ENCODE measurements at places on chromosomes 1 and 21.

DNA sequence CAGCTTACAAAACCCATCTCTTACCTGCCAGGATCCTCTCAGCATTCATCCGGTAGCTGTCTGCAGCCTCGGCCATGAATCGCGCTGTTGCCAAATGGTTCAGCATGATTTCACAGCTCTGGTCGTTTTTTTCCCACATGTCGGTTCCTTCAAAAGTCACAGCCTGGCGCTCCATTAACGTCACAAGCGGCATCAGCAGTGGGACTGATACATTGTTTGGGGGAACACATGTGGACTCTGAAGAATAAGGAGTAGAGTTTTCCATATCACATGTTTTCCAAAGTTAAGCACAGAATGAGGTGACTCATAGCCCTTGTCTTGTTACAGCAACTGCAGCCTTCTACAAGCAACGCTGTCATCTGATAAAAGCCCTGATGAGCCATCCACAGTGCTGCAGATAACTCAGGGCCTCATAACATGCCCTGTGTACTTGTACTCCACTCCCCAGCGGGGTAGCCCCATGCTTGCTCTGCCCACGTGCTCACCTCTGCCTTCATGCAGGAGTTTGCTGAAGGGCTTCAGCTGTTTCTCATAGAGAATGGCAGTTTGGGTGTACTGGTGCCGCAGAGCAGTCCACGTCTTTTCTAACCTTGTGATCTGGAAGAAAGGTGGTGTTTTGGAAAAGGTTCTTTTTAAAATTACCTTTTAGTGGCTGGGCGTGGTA, 114.2 kb downstream of the BCAR3 start:
- DNase-seq: peak; percentile 83

GRCh38 chr1:12189328-12189682, 22.5 kb downstream of the TNFRSF1B start:
- DNase-seq: no peak

- DNase-seq: no peak
Observed at GRCh38 chr1:92362970-92363369, 64.1 kb downstream of the RPAP2 start.

DNA sequence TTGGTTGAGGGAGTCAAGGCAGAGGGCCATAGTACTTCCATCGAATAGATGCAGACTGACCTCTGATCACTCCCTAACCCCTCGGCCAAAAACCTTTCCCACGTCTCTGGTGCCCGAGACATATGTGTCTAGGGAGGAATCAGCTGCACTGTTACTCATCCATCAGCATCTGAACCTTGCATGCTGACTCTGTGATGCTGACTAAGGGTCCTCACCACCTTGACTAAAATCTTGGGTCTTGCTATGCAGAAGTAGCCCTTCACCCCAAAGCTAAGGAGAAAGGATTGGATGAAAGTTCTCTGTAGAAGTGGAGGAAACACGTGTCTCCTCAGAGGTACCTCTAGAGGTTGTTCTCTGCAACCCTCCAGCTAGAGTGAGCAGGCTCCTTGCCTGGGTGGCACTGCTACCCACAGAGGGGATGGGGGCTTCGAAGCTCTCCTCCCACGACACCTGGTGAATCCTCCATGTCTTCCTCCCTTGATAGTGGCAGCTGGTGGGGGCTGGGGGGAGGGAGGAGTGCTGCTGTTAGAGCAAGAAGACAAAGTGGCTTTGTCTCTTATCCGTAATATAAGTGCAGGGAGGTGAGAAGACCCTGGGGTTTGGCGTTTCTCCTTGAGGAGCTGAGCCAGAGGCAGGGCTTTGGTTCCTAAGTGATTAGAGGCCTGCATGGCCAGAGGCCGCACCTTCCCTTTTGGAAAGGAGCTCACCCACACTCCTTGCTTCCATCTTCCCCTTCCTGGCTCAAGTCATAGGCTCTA, 45.1 kb downstream of the ATP2B4 start:
- DNase-seq: no peak

- no peak for DNase-seq
Observed at GRCh38 chr1:158286487-158286886, 3.2 kb upstream of the CD1C start.

DNA sequence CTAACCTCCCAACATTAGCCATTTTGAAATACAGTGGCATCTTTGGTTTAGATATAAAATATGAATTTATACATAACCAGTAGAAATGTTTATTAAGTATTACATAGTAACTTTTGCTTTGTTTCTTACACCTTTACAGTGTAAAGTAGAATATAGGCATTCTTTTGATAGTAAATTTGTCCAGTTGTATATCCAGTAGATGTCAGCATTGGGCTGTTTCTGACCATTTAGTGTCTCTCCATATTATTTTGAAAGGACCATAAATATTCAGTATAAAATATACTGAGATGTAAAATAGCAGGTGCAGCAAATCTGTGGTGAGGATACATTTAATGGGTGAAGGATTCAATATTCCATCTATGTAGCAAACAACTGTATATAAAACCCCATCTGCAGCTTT, 115.8 kb upstream of the ZRANB2 start:
- no peak for DNase-seq

DNA sequence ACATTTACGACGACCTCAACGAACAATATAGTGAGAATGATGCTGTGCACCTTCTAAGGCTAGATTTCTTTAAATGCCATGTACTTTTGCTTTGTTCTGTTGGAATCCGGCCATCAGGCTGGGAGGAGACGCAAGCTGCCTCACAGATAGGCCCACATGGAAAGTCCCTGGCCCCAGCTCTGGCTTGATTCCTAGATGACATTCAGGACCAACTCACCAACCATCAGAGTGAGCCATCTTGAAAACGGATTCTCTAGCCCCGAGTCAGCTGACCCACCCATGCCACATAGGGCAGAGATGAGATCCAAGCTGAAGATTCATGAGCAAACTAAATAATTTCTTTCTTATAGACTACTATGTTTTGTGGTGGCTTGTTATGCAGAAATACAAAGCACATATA, 164.4 kb downstream of the ZNF281 start:
- peak; percentile 24 for DNase-seq

DNA sequence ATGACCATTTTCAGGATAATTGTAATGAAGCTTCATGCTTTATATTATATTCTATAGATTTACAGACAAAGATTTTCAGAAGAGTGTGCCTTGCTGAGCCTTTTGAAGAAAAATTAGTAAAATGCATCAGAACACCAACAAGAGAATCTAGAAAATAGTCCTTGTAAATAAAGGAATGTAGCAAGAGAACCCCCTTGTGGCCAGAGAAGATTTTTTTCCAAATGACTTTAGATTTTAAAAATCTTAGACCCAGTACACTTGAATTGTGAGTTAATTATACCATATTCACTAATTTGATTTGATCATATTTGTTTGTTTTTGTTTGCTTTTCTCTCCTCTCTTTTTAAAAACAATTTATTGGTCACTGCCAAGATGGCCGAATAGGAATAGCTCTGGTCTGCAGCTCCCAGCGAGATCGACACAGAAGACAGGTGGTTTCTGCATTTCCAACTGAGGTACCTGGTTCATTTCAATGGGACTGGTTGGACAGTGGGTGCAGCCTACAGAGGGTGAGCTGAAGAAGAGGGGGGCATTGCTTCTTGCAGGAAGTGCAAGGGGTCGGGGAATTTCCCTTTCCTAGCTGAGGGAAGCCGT, 12.8 kb upstream of the IFI44L start:
- DNase-seq: peak; percentile 44

DNA sequence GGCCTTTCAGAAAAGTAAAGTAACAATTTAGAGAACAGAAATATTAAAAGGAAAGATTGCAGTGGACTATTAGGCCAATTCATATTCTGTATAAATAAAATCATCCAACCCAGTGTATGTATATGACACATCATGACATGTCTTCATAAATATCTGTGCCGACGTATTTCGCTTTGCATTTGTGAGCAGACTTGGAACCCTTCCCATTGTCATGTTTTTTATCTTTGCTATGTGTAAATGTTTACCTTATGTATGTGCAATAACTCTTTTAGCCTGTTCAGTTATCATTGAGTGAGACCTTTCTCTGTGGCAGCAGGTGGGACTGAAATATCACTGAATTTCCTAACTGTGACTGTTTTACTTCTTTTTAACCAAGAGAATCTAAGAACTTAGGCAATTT, 58.0 kb upstream of the FAM3B start:
- no peak for DNase-seq

GRCh38 chr21:15669247-15669646, 60.5 kb upstream of the USP25 start:
- no peak for DNase-seq

DNA sequence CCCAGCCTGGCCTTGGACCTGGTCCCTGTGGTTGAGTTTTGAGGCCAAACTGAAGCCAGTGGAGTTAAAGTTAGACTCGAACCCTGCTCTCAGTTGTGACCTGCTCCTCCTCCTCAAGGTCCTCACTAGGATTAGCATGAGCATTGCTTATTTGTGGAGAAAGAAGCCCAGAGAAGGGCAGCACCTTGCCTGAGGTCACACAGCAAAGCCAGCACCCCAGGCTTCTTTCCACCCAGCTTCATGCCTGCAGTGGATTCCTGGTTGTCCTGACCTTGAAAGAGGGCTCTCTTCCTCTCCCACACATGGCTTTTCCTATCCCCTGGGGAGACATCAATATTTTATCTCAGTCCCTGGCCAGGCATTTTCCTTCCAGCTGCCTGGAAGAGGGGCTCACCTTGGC, 2.8 kb downstream of the LDLRAP1 start:
- no peak for DNase-seq

DNA sequence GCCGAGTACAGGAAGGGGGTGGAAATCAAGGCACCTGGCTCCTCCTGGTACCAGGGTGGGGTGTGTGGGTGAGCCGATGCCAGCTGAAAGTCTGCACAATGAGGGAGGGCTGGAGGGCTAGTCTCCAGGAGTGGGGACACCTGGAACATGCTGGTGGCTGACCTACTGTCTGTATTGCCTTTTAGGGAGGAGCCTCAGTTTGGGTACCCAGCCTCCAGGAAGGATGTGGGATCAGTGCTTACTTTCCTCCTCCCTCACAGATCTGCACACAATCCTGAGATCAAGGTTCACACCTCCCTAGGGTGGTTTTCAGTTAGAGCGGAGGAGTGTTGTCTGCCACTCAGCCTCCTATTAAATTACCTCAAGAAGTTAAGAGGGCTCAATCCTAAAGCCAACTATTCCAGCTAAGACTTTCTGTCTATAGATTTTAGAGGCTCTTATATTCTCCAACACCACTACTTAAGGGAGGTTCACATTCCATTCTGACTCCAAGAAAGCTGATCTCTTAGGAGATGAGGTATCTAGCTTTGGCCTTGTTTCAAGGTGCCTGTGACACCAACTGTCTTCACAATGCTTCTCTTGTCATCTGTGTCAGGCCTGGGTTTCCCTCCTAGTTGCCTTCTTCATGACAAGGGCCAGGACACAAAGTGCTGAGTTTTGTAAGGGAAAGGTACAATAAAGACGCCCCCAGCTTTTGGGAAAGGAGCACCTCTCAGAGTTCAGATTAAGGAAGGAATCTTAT, 15.7 kb downstream of the SSR2 start:
- DNase-seq: no peak

DNA sequence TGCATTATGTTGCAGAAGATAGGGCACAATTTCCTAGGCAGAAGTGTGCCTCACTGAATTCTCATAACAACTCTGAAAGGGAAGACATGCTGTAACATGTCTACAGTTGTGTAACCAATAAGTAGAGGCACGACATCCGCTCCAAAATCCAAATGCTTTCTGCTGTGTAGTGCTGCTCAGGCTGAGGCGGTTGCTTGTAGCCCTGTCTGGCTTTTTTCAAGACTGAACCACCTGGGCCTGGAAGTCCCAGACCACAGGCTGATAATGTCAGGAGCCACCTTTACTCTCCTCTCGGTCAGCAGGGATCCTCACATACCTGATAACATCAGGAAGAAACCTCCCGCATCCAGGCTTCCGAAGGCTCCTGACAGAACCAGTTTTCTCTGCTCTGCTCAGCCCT, 10.9 kb downstream of the AKNAD1 start:
- no peak for DNase-seq

GRCh38 chr1:53678507-53678906, 60.5 kb downstream of the GLIS1 start:
- no peak for DNase-seq

DNA sequence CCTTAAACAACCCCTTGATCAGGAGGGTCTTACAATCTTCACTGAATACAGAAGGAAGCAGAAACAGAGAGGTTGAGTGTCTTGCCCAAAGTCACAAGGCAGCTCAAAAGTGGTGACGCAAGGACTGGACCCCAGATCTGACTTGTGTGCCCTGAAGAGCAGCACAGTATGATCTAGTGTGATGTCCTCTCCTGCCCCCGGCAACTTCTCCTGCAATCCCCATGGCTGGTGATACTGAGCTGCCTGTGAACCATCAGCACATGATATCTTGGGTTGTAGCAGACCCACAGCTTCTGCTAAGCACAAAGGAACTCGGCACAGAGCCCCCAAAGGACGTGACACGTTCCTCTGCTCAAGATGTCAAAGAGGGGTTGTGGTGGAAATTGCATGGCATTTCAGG, 51.2 kb upstream of the EDN2 start:
- no peak for DNase-seq

DNA sequence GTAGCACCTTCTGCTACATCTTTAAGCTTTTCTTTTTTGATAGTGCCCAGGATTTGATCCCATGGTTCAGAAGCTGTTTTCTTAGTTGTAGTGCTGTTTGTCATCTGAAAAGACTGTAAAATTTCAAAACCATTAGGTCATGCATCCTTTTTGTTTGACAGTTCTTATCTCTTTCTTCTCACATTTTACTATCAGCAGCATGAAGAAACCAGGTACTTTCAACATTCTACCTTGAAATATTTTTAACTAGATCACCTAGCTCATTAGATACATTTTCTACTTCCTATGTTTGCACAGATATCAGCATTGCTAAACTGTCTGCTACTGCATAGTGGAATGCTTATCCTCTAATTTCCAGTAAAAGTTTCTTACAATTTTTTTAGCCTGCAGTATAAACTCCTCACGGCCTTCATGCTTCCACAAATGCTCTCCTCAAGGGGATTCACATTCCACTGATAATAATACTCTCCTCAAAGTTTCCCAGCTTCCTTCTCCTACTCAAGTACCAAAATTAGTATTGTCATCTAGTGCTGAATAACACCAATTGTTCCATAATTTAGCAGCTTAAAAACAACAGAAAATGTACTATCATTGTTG, 243.9 kb upstream of the ZRANB2 start:
- DNase-seq: no peak

GRCh38 chr1:95926331-95926730, 692.3 kb downstream of the RWDD3 start:
- no peak for DNase-seq

DNA sequence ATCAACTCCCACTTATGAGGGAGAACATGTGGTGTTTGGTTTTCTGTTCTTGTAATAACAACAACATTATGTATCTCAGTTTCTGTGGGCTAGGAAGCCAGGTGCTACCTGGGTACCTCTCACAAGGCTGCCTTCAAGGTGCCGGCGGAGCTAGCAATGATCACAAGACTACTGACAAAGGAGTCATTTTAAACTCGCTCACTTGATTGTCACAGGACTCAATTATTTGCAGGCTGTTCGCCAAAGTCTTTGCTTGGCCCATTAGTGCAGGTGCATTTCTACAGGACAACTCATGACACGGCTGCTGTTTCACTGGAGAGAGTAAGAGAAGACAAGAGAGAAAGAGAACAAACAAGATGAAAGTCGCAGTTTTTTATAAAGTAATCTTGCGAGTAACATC, 1237.4 kb upstream of the TMPRSS15 start:
- DNase-seq: no peak
